ENCODE measurements at places on chromosomes 6 and 20.

- DNase-seq = peak; percentile 48
Observed at GRCh38 chr6:87078983-87079616, 15.8 kb downstream of the CGA start.

GRCh38 chr6:168013250-168013915 lies 15.9 kb downstream of the KIF25 start:
- no peak for DNase-seq

- DNase-seq = no peak
Observed at GRCh38 chr20:2599288-2600006, 53.0 kb upstream of the NOP56 start.

DNA sequence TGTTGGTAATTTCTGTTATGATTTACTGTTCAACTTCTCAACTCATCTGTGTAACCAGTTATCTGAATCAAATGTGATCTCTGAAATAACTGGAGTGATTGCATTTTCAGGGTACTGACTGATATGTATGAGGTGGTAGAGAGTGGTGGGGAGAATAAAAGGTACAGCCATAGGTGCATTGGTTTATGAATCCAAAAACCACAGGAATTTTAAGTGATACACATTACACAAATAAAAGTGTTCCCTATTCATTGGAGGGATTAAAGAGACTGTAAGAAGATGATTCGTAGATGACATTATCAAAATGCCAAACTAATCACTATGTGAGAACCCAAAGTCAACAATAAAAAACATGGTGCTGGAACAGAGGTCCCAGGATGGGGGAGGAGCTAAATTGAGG lies 158.7 kb upstream of the RSPO3 start:
- DNase-seq = no peak

- no peak for DNase-seq
Observed at GRCh38 chr6:4774296-4774695, 1.9 kb upstream of the CDYL start.

DNA sequence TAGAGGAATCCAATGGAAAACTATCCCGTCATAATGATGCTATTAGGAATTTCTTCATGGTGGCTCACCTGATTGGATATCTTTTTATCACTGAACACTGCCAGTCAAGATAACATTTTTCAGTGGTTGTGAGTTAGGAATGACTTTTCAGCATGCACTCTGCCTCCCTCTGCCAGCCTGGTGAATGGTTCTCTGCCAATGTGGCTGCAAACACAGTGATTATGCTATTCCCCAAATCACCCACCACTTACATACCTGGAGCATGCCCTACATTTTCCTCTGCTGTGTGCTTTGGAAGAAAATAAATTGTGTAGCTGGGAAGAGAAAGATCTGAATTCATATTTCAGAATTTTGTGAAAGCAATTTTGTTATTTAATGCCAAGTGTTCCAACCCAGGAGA lies 102.6 kb upstream of the LAMP5 start:
- DNase-seq = no peak

DNA sequence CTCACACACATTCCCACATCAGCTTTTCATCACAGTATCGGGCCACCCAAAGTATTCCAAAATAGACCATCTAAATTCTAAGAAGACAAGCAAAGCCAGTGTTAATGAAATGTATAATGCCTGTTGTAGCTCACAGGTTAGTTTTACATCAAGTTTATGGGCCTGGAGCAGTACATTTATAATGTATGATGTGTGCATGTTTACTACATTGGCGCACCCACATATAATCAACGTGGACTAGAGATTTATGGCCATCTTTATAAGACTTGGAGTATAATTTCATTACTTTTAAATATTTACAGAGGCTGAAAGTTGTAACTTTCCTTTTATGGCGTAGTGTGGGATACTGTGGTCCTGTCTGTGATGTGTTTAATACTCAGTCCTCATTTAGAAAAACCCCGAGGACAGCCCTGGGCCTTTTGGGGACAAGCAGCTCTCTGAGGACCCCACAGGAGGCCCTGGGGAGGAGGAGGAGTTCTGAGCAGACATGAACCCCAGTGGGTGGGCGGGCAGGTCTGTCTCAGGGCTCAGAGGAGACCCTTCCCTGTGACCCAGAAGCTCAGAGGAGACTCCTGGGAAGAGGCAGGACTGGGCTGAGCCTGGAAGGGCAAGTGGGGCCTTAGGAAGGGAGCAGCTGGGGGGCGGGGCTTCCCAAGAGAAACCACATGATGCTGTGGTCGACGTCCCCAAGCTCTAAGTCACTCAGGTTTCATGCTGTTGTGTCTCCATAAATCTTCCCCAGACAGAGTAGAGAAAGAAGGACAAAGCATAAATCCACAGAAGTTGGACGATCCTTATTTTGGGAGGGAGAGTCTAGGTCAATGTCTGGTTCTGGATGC lies 232.1 kb downstream of the PREX1 start:
- DNase-seq = no peak

GRCh38 chr6:35522151-35522550 lies 9.5 kb upstream of the TULP1 start:
- no peak for DNase-seq

DNA sequence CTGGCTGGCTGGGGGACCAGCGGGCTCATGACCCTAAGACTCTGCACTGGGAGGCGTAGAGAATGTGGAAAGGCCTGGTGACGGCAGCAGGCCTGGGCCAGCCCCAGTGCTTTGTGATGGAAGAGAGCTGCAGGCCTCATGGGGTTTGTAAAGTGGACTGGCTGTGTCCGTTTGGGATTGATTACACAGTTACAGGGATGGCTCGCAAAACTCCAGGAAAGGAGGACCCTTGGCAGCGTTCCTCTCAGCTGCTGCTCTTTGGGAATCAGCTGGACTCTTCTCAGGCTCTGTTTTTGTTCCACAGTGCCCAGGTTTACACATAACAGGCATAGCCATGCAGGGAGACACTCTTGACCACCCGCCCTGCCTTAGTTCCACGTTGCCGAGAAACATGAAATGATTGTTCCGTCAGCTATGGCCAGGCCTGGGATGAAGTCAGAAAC lies 89.0 kb downstream of the SLX4IP start:
- DNase-seq = peak; percentile 26

DNA sequence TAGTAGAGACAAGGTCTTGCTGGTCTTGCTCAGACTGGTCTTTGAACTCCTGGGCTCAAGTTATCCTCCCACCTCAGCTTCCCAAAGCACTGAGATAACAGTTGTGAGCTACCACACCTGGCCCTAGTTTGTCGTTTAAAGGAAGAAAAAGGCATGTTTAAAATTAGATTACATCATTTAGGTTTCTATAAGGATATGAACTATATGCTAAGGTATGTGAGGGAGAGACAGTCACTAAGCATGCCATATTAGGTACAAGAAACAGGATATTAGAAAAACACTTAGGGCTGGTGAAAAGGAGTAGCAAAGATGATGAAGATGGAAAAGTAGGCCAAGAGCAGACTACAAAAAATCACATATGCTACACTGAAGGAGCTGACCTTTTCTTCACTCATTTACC lies 106.4 kb downstream of the ASCC3 start:
- DNase-seq = no peak

DNA sequence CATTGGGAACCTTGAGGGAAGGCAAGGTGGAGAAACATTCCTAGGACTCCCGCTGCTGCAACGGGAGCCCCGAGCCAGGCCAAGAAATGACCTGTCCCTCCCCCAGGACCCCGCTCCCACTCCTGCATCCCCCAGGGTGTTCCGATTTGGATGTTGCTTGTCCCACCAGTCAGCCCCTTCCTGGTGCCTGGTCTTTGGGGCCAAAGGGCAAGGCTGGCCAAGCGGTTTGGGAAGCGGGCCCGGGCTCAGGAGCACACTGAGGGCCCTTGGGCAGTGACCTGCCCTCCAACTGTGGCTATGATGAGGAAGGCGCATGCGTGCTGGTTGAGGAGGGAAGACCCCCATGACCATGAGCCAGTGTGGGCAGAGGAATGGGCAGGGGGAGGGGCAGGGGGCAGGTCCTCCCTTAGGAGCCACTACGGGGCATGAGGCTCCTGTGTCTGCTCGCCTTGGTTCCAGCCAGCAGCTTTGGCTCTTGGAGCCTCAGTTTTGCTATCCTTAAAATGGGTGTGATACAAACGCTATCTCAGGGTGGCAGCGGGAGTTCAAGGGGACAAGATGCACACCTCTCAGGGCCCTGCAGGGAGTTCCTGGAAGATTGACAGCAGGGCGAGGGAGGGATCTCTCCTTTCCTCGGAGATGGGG lies 50.4 kb downstream of the RBM38 start:
- DNase-seq = no peak

DNA sequence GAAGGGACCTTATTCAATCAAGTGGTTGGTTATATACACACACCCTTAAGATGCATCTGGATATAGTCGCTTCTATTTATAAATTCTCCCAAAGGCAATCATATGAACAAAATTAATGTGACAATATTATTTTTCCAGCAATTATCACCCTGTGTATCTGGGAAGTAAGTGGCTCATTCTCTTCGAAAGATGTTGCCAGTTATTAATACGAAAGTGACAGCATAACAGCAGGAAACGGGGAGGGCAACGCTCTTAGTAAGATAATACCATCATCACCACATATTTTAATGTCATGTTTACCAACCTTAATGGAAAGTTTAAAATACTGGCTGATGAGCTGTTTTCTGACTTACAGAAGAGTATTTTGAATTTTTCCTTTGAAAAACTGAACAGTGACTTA lies 697.2 kb upstream of the AGPAT4 start:
- DNase-seq = no peak

DNA sequence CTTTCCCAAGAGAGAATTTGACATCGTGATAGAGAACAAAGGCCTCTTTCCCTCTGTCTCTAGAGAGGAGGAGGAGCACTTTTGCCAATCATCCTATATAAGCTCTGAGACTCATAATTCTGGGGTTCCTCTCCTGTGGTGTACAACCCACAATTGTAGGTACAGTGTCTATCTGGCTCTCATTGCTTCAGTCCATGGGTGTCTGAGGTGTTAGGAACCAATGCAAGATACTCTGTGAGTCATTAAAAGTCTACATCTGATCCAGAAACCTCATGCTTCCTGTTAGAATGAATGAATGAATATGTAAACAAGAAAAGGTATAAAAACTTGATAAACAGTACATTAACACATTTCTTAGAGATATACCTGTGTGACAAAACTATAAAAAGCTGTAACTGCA lies 356.7 kb downstream of the QKI start:
- DNase-seq = no peak

GRCh38 chr6:161503570-161503969 lies 229.7 kb upstream of the AGPAT4 start:
- DNase-seq = no peak
